GM23248 (cell line): ENCODE measurements at places on chromosomes 11 and 22. TPM values are rescaled to one million over a fixed set of nuclear protein-coding genes. Genes with fewer than 3 reads are reported as not detected.

The ISX gene
- total RNA-seq: not detected in 2 replicates

DNA sequence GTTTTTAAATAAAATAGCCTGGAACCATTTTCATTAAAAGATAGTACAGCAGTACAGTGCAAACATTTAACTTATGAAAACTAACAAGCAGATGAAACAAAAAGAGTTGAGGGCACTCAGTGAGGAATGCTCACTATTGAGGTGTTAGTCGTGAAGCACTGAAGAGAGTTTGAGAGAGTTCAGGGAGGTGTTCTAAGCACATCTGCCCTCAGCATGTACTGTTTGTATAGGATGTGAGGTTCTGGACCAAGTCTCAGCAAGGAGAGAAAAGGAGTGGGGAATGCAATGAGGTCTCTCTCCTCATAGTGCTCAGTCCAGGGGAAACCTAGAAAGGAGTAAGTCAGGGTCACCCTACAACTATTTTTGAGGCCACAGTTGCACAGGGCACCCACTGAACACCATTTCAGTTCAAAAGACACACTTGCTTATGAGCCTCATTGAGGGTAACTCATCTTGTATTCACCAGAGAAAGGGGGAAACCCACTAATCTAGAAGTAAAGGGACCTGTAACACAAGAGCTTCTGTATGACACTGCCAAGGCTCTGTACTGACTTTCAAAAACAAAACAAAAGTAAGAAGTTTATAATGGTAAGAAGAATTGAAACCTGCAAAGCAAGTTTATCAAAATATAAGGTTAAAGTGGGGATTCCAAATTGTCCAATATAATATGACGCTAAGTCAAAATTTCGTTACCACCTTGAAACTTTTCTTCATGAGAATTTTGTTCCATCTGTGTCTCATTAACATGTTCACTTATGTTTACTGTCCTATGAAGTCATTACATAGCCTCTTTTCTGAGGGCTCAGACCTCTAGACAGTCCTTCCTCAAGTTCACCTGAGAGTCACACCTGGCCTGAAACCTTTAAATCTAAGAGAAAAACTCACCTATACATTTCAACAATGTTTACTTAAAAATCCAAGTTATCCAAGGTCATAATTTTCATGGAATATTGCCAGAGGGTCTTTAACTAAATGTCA, 275.3 kb downstream of the ETS1 start:
- no peak for DNase-seq

- DNase-seq: no peak
Measured at GRCh38 chr11:101278286-101278685, 148.7 kb upstream of the PGR start.

- DNase-seq: peak; percentile 3
Measured at GRCh38 chr11:133830931-133831907, 14.1 kb downstream of the SPATA19 start.

GRCh38 chr11:62146476-62147200, 22.8 kb downstream of the INCENP start:
- DNase-seq: no peak

The TPST2 gene
- total RNA-seq: 38.7 and 58.3 TPM in 2 replicates

GRCh38 chr11:13897646-13898276, 64.8 kb upstream of the SPON1 start:
- DNase-seq: no peak

DNA sequence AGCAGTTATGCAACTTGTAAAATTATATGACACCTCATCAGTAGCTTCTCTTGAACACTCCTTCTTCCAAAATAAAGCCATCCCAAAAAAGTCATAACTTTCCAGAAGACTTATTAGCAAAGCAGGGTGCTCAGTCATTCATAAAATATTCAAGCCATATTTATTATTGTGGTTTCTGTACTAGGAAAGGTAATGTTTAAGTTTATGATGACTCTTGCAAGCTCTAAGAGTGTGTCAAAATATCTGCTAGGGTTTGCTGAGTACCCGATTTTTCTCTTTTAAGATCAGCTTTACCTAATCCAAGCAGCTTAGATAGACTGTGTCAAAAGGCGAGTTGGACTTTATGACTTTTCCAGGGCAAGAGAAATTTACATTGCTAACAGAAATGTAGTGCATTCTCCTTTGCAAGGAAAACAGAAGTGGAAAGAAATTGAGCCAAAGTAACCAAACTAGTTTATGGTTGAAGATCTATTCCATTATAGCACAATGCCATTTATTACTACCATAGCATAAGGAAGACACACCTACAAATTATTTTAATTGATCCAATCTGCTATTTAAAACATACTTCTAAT, 98.0 kb upstream of the SOX6 start:
- no peak for DNase-seq

- DNase-seq: peak; percentile 60
Measured at GRCh38 chr11:118691926-118692830, 12.7 kb upstream of the TREH start.

GRCh38 chr11:64696045-64696444, 27.0 kb downstream of the NRXN2 start:
- no peak for DNase-seq

GRCh38 chr11:111082664-111083063, 162.9 kb upstream of the POU2AF2 start:
- no peak for DNase-seq

The MICALL1 gene
- total RNA-seq: 41.4 and 46.0 TPM in 2 replicates

GRCh38 chr11:17691976-17692375, 27.4 kb upstream of the MYOD1 start:
- DNase-seq: no peak

The XKR3 gene
- total RNA-seq: not detected in 2 replicates

DNA sequence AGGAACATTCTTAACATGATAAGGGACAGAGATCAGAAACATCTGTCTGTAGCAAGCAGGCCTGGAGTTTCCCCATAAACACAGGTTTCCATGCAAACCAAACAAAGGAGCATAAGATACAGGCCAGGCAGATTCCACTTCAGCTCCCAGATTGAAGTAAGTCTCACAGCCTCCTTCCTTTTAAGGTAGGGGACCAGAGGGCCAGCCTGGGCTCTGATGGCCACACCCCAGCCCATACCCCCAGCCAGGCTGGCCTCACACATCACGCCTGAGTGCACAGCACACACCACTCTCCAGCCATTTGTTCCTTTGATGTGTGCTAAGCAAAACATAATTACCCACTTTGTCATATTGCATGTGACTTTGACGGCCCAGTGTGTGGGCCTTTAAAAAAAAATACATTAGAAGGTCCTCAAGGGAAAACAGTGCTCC, 518.7 kb downstream of the NTM start:
- DNase-seq: peak; percentile 87

DNA sequence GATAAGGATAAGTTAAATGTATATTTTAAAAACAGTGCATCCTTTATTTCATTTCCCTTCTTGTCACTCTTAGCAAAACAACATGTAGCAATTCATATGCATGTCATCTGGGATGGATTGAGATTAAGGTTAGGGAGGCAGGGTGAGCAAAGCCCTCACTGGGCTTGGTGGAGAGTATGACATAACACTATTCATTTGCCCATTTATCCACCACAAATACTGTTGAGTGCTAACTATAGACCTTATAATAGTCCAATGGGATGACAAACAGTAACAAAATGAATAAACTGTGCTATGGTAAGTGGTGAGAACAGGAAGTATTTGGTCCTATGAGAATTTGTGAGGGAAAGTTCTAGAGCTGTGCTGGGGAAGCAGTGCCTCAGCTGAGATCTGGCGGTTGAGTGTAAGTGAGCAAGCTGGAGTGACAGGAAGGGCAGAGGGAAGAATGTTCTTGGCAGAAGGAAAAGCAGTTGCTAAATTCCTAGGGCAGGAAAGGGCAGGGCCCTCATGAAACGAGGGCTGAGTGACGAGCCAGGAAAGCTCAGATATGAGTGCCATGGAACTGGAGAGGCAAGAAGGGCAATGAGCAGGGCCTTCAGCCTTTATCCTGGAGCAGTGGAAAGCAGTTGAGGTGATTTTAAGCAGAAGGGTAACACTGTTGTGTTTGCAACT, 6.7 kb downstream of the HSD17B12 start:
- DNase-seq: peak; percentile 42

GRCh38 chr11:5192738-5193137, 7.7 kb downstream of the OR51V1 start:
- no peak for DNase-seq

The CDCA5 gene
- 16.8 and 17.5 TPM in 2 replicates for total RNA-seq

DNA sequence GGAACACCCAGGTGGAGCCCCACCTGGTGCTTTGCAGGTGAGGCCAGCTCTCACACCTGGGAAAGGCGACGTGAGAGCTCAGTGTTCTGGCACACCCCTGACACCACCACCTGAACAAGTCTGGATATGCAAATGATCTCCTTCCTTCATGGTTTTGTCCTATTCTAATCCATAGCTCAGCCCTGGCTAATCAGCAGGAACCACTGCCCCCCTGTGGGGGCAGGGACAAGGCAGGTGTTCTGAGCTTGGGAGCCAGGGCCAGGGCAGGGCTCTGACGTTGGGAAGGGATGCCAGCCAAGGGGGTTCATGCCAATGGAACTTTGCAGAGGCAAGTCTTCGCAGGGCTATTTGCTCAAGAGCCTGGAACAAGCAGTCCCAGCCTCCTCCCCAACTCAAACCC, 144.2 kb downstream of the TRIM29 start:
- DNase-seq: no peak

GRCh38 chr11:20881328-20882079, 212.1 kb downstream of the NELL1 start:
- no peak for DNase-seq

- DNase-seq: no peak
Measured at GRCh38 chr11:59199546-59200422, 12.9 kb downstream of the MPEG1 start.

DNA sequence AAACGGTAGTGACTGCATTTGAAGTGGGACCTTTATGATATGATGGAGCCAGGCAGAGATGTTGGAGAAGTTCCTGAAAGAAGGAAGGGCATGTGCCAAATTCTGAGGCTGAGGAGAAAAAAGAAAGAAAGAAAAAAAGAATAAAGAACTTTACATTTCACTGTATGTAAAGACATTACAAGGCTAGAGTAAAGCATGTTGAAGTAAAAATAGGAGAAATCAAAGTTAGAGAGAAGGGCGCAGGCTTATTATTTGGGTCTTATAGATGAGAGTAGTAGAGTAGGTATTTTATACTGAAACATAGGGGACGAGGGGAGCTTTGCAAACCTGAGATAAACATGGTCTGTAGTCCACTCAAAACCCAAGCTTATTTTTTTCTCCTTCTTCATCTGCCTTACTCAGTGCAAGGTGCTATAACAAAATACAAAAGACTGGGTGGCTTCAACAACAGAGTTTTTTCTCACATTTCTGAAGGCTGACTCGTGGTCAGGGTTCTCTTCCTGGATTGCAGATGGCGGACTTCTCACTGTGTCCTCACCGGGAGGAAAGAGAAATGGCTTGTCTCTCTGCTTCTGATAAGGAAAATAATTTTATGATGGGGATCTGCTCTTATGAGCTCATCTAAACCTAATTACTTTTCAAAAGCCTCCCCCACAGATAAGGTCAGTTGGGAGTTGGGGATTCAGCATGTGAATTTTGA, 2.7 kb downstream of the HBG1 start:
- peak; percentile 17 for DNase-seq

The KCNJ5 gene
- under 0.01 TPM in 1 of 2 replicates, not detected in the other for total RNA-seq

- DNase-seq: no peak
Measured at GRCh38 chr22:19739448-19739895, 16.1 kb downstream of the GP1BB start.

The NLRP6 gene
- not detected in 2 replicates for total RNA-seq

- peak; percentile 82 for DNase-seq
Measured at GRCh38 chr11:77082838-77083565, 16.2 kb downstream of the CAPN5 start.

GRCh38 chr11:1694064-1694845, 2.7 kb upstream of the KRTAP5-6 start:
- DNase-seq: peak; percentile 86

DNA sequence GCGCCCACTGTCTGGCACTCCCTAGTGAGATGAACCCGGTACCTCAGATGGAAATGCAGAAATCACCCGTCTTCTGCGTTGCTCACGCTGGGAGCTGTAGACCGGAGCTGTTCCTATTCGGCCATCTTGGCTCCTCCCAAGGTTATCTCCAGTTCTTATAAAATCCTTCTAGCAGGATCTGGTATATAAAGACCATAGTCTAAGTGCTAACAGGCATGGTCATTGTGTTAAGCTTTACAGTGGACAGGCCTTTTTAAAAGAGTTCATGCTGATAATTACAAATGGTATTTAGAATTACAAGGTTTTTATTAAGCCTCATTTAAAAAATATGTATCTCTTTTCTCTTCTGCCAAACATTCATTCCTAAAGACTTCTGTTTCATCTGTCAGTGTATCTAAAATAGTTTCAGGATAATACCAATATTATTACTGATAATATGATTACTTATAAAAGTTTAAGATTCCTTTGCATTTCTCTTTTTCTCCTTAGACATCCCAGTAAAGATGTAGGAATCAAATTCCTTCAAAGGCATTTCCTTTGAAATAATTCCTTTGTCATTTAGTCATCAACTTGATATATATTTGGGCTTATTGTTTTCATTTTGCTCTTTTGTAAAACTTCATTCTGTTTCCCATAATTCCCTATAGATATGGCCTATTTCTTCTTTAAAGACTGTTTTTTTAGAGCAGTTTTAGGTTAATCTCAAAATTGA, 20.7 kb downstream of the DDX10 start:
- DNase-seq: peak; percentile 23

GRCh38 chr22:45903355-45904135, 73.4 kb downstream of the WNT7B start:
- peak; percentile 74 for DNase-seq

The TMEM179B gene
- 73.3 and 151 TPM in 2 replicates for total RNA-seq

- no peak for DNase-seq
Measured at GRCh38 chr11:107924306-107924705, 3.9 kb upstream of the RAB39A start.

The TSGA10IP gene
- 0.13 TPM in 1 of 2 replicates, not detected in the other for total RNA-seq

DNA sequence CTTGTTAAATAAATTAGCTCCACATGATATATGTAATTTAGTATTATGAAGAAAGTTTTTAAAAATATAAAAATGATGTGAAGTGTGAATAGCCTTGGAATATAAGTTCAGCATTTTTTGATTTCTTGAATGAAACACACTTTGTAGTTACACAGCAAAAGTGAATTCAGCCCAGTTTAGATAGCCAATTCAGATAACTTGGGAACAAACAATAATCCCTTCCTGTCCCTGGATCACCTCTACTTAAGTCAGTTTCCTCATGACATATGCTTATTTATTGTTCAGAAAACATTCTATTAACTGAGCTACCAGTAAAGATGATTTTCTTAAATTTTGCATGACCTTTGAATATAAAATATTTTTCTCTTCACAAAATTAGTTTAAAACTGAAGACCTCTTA, 107.4 kb downstream of the PGR start:
- DNase-seq: no peak

GRCh38 chr11:81569999-81570398, 1163.7 kb downstream of the FAM181B start:
- no peak for DNase-seq

DNA sequence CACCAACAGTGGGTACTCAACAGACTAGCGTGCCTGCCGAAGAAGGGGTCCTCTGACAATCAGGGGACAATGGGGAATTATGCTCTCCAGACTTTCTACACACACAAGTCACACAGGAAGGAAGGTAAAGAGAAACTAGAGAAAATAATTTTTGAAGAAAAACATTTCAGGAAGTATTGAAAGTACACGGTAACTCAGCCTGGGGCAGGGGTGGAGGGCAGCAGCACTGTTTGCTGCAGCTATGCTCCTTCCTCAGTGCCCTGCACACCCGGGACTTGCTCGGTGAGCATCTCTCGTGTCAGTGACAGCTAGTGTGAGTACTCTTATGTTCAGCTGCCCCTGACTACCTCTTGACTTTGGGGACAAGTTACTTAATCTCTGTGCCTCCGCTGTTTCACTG, 18.0 kb upstream of the APOA1 start:
- no peak for DNase-seq

The FXYD6 gene
- not detected in 2 replicates for total RNA-seq

The NRIP3 gene
- 10.8 and 12.0 TPM in 2 replicates for total RNA-seq
